Smooth muscle cell of bladder (primary cell): ENCODE measurements at places on chromosomes 6 and 20. TPM values are rescaled to one million over a fixed set of nuclear protein-coding genes. Genes with fewer than 3 reads are reported as not detected.

The RCAN2 gene
- 3.7 and 4.2 TPM in 2 replicates for total RNA-seq

The CEP85L gene
- 12.7 and 18.1 TPM in 2 replicates for total RNA-seq

The HRH3 gene
- not detected in 2 replicates for total RNA-seq

The APOM gene
- total RNA-seq, result 1.3 and 2.8 TPM in 2 replicates

The EFCAB8 gene
- 0.28 TPM in 2 replicates for total RNA-seq

The COX4I2 gene
- total RNA-seq, result not detected in 2 replicates

The KIF25 gene
- not detected in 2 replicates for total RNA-seq

The INSM1 gene
- total RNA-seq, result not detected in 2 replicates

The ZNF334 gene
- 1.8 and 2.0 TPM in 2 replicates for total RNA-seq

The LAMA2 gene
- 262 and 289 TPM in 2 replicates for total RNA-seq

The CLVS2 gene
- under 0.01 TPM in 2 replicates for total RNA-seq

The TNXB gene
- total RNA-seq, result 91.2 and 144 TPM in 2 replicates

The MCHR2 gene
- total RNA-seq, result not detected in 2 replicates

The BNIP5 gene
- not detected in 2 replicates for total RNA-seq

The ARFGEF3 gene
- total RNA-seq, result under 0.01 and 0.18 TPM in 2 replicates

The ZNF165 gene
- 0.46 and 0.57 TPM in 2 replicates for total RNA-seq

The SLC17A3 gene
- not detected in 2 replicates for total RNA-seq

The SLC13A3 gene
- 2.7 and 4.9 TPM in 2 replicates for total RNA-seq

The TMEM151B gene
- total RNA-seq, result not detected in 2 replicates

The NR2E1 gene
- not detected in 2 replicates for total RNA-seq
